HTR-8/SVneo (cell line): ENCODE measurements at places on chromosomes 12 and 14.

GRCh38 chr14:20413744-20414082 is 412 bp upstream of the TEP1 start:
- no peak for DNase-seq

DNA sequence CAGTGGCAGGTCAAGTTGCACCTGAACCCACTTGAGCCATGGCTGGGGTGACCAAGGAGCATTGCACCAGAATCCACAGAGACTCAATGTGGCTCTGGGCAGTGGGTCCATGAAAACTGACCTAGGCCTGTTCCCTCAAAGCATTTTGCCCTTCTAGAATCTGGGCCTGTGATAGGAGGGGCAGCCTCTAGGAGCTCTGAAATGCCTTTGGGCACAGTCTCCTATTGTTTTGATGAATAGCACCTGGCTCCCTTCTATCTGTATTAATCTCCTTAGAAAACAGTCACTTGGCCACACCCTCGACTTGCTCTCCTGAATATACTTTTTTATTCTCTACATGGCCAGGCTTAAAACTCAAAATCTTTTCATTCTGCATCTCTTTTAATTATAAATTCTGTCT is 14.1 kb upstream of the KRAS start:
- no peak for DNase-seq

GRCh38 chr14:54682578-54682977 is 115.7 kb downstream of the SAMD4A start:
- no peak for DNase-seq

- no peak for DNase-seq
Observed at GRCh38 chr14:69481815-69482568, 2.5 kb upstream of the PLEKHD1 start.

DNA sequence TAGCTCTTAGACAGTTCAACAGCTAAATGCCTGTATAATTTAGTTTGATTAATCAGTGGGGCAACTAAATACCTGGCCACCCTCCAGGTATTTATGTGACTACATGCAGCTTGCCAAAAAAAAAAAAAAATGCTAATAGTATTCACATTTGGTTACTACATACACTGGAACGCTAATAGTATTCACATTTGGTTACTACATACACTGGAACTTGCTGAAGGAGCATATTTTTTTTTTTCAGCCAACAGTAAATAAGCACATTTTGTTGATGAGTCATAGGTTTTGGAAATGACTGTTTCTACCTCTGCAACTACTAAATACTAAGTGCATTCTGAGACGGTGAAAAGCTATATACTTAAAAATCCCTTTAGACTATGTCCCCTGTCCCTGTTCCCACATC is 1172.3 kb downstream of the LRFN5 start:
- no peak for DNase-seq

DNA sequence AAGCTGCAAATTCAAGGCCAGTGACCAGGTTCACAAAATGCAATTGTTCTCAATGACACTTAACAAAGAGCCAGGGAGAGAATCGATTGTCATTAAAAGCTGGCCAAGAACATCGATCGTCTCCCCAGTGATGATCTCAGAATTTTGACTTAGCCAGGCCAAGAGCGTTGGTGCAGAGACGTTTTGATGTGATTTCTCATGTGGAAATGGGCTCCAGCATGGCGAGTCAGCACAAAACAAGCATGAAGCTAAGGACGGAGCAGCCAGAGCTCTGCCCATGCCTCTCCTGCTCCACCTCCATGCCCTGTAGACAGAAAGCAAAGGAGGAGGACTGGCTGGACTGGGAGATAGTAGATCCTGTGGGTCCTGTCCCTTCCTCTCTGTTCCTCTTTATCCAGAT is 270.8 kb downstream of the FOXN3 start:
- DNase-seq, result no peak

DNA sequence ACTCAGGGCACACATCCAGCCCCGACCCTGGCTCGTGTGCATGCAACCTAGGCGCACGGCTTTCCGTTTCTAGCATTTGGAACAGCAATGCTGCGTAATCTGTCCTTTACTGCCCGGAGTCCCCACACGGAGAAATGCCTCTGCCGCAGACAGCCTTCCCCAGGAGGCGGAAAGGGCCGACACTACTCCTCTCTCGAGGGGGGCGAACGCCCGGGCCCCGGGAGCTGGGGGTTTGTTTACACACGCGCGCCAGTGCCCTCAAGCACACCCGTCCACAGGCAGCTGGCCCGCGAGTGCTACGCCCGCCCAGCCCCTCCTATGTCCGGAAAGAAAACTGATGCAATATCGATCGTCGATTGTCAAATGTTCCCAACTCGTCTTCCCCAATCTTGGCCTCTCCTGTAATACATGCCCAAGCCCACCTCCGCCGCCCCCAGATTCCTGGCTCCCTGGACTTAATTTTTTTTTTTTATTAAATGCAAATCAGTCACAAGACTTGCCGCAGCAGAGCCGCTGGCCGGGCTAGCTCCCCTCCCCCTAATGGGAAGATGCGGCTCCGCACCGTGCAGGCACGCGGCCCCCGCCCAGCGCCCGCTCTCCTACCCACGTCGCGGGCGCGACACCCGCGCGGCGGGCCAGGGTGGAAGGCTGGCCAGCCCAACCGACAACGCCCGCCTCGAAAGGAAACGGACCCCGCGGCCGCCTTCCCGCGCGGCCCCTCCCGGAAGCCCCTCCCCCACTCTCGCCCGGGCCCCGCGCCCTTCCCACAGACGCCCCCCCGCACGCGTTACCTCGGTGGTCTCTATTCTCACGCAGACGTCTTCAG is 642 bp downstream of the SLC38A2 start:
- no peak for DNase-seq

DNA sequence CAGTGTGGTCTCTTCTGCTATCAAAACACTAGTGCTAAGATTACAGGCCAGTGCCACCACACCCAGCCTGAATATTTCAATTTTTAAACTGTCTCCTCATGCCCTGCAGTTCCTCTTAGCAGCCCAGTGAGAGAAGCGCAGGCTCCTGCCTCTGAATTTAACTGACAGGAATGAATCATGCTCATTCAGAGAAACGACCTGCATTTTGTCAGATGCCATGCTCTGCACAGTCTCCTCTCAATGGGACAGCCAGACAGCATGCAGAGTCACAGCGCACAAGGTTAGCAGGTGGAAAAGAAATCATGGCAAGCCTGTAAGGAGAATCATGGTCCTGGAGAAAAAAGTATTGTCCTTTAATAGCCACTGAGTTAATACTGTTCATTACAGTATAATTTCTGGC is 691.0 kb upstream of the SEL1L start:
- DNase-seq, result no peak

DNA sequence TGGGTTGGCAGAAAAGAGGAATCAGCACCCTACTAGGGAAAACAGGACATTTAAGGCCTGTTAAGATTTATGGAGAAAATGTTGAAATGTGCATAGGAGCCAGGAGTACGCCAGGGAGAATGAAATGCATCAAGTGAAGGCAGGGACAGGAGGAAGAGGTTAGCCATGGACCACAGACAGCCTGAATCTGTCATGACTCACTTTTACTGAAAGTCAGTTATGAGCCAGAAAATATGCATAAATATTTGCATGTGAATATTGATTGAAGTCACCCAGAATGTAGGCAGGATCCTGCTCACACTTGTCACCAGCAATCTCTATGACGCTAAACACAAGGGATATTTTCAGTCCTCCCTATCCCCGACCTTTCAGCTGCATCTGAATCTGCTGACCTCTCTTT is 25.1 kb upstream of the CDK17 start:
- DNase-seq, result peak; percentile 44

- DNase-seq, result no peak
Observed at GRCh38 chr12:9646794-9647781, 22.4 kb upstream of the CLEC2D start.

- no peak for DNase-seq
Observed at GRCh38 chr12:123917337-123917850, 55.2 kb downstream of the CCDC92 start.

DNA sequence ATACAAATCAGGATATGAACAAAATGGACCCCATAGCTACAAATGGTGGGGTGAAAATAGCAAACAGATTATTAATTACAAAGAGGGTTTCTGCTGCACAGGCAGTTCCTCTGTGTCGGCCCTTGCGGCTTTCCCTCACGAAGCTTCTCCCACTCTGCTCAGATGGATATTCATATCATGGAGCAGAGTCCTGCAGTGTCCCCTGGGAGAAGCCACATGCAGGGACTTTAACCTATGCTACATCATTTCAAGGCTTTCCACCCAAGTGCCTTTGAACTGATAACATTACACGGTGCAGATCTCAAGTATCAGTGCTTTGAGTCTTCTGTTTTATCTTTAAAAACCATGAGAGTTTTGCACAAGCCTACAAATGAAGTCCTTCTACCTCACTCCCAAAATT is 229.1 kb downstream of the PPM1H start:
- DNase-seq, result no peak

DNA sequence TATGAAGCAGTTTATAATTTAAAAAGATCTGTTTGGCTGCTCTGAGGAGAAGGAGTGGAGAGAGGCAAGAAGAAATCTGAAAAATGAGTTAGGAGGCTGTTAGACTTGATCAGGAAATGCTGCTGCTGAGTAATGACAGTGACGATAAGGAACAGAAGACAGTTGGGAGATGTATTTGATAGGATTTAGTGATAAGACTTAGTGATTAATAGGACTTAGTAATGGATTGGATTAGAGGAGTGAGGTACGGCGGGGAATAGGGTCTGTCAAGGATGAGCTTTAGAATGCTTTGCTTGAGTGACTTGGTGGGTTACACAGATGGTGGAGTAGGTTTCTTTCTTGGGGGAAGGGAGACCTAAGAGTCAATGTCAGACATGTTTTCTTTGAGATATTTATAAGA is 31.7 kb downstream of the UNC79 start:
- DNase-seq, result no peak

GRCh38 chr14:76514213-76514998 is 138.5 kb downstream of the ESRRB start:
- peak; percentile 70 for DNase-seq

- peak; percentile 76 for DNase-seq
Observed at GRCh38 chr12:102879144-102879763, 37.8 kb downstream of the PAH start.

GRCh38 chr12:80864046-80864735 is 73.5 kb downstream of the LIN7A start:
- no peak for DNase-seq

DNA sequence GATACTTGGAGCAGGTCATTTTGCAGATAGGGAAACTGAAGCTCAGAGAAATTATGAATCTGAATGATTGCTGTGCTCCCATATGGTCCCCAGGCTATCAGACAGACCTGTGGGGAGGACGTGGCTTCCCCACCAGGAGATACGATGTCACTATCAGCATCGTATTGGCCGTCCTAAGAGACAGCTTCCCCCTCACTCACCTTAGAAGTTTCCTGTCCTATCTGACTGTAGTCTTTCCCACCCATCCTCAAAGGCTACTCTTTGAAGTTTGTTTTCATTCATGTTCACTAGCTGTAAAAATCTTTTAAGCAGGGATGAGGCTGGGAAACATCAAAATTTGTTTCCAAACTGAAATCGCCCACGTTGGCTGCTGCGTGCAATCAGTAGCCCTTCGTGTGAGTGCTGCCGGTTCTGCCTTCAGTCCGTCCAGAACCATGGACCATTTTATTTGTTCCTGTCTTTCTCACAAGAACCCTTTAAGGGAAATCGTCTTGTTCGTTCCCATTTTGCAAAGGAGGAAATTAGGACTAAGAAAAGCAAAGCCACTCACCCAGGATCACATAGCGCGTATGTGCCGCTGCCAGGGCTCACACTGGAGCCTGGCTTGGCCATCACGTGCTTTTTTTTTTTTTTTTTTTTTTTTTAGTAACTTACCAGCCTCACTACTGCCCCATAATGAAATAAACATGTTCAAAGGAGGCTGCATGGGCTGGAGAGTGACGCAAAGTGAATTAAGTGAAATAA is 1.0 kb upstream of the KDM2B start:
- DNase-seq, result no peak

- no peak for DNase-seq
Observed at GRCh38 chr12:62361048-62361447, 100.8 kb downstream of the USP15 start.

DNA sequence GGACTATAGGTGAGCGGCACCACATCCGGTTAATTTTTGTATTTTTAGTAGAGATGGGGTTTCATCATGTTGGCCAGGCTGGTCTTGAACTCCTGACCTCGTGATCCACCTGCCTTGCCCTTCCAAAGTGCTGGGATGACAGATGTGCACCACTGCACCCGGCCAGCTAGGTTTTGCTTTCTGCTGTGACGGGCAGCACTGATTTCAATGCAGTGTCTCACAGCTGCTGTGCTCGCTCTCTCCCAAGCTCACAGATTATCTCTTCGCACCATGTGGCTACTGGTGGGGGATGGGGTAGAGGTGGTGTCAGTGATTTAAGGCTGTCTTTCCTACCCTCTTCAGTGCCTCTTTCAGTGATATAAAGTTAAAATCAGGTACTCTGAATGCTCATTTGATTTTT is 909.1 kb downstream of the TRHDE start:
- no peak for DNase-seq

DNA sequence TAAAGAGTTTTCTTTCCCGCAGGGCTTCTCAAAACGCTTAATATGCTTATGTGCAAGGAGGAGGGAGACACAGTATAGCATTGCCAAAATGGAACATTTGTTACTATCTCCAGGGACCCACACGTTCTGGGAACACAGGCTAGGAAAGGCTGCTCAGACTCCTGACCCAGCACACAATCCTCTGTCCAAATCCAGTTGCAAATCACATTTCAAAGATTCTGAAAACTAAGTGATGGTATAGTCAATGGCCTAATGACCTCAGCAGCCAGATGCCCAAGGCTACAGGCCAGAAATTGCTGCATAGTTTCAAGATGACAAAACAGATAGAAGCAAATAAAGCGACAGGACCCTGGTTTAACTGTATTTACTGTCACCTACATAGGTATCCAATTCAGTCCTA is 97.0 kb upstream of the GRIP1 start:
- no peak for DNase-seq

- DNase-seq, result no peak
Observed at GRCh38 chr14:103499709-103500108, 22.9 kb downstream of the CKB start.

DNA sequence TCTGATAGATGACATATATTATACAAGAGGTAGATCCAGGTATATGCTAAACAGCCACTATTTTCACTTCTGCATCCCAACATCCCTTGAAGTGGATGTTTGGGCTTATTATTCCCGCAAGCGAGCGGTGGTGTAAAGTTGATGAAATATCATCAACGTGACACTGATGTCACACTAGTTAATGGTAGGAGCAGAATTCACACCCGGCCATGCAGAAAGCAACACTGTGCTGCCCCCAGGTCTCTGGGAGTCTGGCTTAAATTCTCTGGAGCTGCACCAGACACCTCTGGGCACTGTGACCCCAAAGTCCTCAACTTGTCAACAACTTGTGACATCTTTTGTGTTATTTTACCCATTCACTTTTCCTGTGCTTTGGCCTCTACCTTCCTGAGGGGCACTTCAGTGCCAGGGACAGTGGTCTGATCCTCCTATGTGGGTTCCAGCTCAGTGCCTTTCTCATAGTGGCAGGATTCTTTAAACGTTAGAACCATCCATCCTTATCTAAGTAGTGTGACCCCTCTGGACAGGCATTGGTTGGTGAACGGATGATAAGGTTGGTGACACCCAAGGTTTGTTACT is 952 bp downstream of the DRAM1 start:
- DNase-seq, result no peak

- no peak for DNase-seq
Observed at GRCh38 chr12:52337054-52337453, 15.9 kb upstream of the KRT83 start.

- DNase-seq, result no peak
Observed at GRCh38 chr12:21677622-21678277, 20.1 kb upstream of the LDHB start.
